ENCODE measurements at places on chromosomes 7 and 10. TPM values are rescaled to one million over a fixed set of nuclear protein-coding genes. Genes with fewer than 3 reads are reported as not detected.

AKR1C2 gene
- polyA plus RNA-seq = not detected

PRKCQ gene
- polyA plus RNA-seq = 0.18 TPM

EXOC4 gene
- polyA plus RNA-seq = 37.3 TPM

ARMS2 gene
- not detected for polyA plus RNA-seq

STEAP4 gene
- not detected for polyA plus RNA-seq

MYH16 gene
- polyA plus RNA-seq = 0.41 TPM

Measured in SK-N-SH (cell line).